A172 (cell line): ENCODE measurements at places on chromosomes 1 and 21. TPM values are rescaled to one million over a fixed set of nuclear protein-coding genes. Genes with fewer than 3 reads are reported as not detected.

DNA sequence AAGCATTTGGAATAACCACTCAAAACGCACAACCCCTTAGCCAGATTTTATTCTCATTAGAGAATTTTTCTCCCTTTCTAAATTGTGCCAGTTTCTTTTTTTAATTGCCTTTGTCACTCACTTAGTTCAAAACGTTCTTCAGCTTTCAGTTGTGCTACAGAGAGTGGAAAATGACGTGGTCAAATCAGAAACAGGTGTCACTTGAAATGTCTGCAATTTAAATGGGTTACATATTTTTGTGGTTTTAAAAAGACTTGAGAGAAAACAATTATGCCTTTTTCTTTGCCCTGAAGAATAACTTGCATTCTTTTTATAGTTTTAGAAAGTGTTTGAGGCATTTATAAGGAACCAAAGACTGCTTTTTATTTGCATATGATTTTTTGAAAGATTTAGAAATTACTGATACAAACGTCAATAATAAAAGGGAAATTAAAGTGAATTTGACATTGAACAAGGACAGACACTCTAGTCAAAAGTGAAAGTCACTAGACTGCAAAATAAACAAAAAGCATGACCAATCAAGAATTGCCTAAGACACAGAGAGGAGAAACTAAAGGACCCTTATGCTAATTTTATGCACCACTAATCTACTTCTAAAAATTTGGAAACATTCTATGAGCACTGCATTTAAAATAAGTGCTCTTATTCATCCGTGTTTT lies 191.0 kb downstream of the TPR start:
- DNase-seq: peak; percentile 33

GRCh38 chr1:183724350-183725042 lies 71.4 kb upstream of the APOBEC4 start:
- no peak for DNase-seq

GRCh38 chr1:209598227-209598626 lies 14.7 kb downstream of the CAMK1G start:
- no peak for DNase-seq

DNA sequence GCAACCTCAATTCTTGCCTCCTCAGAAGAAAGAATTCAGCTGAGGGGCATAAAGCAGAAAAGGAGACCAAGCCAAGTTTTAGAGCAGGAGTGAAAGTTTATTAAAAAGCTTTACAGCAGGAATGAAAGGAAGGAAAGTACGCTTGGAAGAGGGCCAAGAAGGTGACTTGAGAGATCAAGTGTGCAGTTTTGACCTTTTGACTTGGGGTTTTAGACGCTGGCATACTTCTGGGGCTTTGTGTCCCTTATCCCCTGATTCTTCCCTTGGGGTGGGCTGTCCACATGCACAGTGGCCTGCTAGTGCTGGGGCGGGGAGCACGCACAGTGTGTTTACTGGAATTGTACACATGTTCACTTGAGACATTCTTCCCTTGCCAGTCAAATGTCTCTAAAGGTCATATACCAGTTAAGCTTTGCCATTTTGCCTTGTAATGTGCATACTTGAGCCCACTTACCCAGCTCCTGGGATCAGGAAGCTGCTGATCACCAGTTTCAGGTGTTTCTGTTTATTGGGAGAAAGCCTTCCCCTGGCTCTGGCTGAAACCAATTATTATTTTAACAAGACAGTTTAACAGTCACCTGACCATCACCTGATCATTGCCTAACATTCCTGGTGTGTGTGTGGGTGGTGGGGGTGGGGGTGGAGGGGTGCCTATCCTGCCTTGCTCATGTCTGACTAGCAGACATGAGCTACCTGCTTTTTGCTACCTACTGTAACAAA lies 36.2 kb downstream of the UTP25 start:
- DNase-seq: no peak

GRCh38 chr21:46394595-46395104 lies 64.0 kb upstream of the DIP2A start:
- no peak for DNase-seq

DNA sequence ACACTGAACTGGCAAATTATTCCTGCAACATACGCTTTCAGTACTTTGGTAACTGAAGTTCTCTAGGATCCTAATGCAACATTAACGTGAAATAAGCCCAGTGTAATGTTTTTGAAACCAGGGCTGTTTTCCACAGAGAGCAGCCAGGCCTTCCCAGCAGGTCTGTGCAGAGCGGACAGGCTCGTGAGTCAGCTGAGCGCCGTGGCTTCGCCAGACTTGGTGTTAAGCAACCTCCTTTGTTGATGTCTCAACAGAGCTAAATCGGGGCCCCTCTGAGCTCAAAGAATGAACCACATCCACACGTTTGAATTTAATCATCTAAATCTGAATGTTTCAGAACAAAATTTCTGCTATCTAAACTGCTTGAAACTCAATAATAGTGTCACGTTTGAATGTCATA lies 181.8 kb upstream of the FMN2 start:
- no peak for DNase-seq

DNA sequence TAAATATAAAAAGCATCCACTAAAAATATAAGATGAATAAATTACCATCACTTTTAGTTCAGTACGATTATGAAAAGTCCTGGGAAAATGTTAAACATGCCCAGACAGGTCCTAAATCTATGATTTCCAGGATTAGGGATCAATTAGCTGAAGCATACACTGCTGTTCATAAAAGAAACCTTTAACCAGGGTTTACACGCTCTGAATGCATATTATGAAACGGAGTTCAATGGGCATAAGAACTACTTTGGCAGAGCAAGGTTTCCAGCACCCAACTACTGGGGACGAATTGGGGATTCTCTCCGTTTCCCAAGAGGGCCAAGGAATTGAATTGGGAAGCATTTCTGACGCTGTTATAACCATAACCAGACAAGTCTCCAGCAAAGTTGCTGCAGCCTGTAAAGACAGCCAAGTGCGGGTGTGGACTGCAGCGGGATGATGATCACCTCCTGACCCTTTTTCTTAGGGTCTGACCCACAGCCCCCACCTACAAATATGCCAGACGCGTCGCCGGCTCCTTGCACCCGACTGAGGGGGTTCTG lies 1.6 kb downstream of the SLC30A1 start:
- DNase-seq: no peak

GRCh38 chr1:15950763-15951295 lies 25.1 kb downstream of the ZBTB17 start:
- peak; percentile 76 for DNase-seq

- no peak for DNase-seq
Measured at GRCh38 chr1:119084798-119085197, 55.7 kb downstream of the WARS2 start.

DNA sequence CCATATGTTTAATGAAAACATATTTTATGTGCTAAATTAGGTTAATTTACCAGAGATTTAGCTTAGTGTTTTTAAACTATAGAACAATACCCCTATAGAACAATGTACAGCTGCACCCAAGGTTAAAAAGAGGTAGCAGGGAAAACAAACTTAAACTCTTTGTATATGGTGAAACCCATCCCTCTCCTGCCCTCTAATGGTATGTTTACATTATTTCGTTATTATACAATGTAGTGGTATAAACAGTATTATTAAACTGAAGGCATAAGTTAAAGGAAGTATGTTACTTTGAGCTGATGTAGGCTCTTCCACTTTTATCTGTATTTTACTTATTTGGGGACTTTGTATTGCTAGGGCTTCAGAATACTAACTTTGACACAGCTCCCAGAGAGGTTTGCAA lies 16.7 kb upstream of the ZYG11A start:
- DNase-seq: no peak

DNA sequence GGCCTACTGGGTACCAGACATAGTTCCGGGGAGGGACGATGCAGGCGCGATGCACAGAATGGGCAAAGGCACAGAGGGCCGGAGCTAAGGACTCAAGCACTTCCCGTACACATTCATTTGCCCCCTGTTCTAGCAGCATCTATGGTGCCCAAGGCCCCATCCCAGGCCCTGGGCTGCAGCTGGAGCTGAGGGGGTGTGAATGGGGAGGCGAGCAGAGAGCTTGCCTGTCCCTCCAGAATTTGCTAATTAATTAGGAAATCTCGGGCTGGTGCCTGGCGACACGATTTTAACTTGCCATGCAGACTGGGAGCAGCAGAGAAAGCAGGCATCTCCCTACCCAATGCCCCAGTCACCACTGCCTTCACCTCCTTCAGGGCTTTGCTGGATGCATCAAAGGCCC lies 35.9 kb downstream of the EPHA2 start:
- DNase-seq: no peak

GRCh38 chr1:200038981-200039848 lies 11.7 kb downstream of the NR5A2 start:
- peak; percentile 25 for DNase-seq

DNA sequence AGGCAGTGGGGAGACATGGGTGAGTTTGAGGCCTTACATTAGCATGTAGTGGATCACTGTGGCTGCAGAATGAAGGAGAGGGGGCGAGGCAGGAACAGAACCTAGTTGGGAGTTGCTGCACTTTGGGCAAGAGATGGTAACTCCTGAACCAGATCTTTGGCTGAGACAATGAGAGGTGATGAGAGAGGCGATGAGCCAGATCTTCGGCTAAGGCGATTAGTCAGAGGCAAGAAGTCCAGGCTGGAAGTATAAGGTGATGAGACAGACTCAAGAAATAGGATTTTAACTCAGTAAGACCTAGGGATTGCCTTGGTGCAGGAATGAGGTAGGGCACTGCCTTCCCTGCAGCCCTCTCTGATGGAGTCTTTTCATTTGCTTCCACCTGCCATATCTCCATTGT lies 9.1 kb upstream of the ARTN start:
- no peak for DNase-seq

DNA sequence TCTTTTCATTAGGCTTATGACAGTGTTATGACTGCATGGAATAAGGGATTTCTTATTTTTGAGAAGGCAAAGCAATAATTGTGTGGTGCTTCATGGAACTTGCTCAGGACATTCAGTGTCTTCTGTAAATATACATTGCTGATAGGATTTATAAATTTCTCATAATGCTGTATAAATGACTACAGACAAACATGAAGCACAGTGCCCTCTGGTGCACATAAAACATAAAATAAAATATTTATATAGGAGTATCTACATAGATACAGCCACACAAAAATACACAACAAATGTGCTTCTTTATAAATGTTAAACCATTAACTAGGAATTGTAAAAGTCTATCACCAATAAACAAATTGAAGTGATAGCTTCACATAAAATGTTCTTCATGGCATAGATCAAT lies 24.1 kb downstream of the BRINP3 start:
- peak; percentile 16 for DNase-seq

GRCh38 chr21:37128076-37128475 lies 55.0 kb downstream of the TTC3 start:
- DNase-seq: no peak

- no peak for DNase-seq
Measured at GRCh38 chr1:30042438-30043147, 680.8 kb downstream of the MATN1 start.

C1orf52 gene
- total RNA-seq: 13.0 and 19.7 TPM in 2 replicates

YBEY gene
- 13.7 and 25.5 TPM in 2 replicates for total RNA-seq

NTMT2 gene
- total RNA-seq: not detected in 2 replicates

FCGR3A gene
- total RNA-seq: not detected in 2 replicates
